ENCODE measurements at places on chromosomes 1 and 21.

- no peak for DNase-seq
These were observed 20.0 kb downstream of the RRP1 start for GRCh38 chr21:43809346-43809799.

DNA sequence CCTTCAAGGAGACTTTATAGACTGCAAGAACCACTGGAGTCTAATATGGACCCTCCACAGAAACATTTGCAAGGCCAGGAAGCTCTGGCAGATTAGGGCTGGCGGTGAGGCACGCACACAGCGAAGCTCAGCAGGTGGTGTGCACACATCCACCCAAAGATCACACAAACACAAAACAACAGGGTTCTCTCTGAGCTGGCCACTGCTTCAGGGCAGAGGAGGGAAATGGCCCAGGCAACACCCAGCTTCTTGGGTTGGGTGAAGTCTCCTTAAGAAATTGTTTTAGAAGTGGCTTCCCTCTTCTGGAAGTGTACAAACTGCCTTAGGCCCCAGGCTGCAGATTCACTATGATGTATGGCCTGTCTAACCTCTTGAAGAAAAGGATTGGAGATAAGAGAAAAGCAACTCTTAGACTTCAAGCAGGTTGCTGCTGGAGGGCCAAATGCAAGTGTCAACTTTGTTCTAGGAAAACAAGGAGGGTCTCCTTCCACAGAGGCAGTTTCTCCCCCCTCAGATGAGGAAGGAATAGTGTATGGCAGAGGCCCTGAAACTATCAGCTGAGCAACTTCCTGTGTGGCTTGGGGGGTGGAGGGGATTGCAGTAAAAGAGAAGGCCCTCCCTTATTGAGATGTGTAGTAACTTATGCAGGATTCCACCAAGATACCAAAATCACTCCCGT, 2.0 kb downstream of the RCSD1 start:
- no peak for DNase-seq

DNA sequence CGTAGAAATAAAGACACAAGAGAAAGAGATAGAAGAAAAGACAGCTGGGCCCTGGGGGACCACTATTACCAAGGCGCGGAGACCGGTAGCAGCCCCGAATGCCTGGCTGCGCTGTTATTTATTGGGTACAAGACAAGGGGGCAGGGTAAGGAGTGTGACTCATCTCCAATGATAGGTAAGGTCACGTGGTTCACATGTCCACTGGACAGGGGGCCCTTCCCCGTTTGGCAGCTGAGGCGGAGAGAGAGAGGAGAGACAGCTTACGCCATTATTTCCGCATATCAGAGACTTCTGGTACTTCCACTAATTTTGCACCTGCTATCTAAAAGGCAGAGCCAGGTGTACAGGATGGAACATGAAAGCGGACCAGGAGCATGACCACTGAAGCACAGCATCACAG, 4.1 kb upstream of the TPRG1L start:
- DNase-seq, result no peak

GRCh38 chr1:154422521-154422920, 17.4 kb downstream of the IL6R start:
- DNase-seq, result no peak

GRCh38 chr1:234276151-234276788, 97.0 kb upstream of the COA6 start:
- DNase-seq, result no peak

GRCh38 chr21:46295996-46296752, 10.0 kb downstream of the YBEY start:
- peak; percentile 16 for DNase-seq

DNA sequence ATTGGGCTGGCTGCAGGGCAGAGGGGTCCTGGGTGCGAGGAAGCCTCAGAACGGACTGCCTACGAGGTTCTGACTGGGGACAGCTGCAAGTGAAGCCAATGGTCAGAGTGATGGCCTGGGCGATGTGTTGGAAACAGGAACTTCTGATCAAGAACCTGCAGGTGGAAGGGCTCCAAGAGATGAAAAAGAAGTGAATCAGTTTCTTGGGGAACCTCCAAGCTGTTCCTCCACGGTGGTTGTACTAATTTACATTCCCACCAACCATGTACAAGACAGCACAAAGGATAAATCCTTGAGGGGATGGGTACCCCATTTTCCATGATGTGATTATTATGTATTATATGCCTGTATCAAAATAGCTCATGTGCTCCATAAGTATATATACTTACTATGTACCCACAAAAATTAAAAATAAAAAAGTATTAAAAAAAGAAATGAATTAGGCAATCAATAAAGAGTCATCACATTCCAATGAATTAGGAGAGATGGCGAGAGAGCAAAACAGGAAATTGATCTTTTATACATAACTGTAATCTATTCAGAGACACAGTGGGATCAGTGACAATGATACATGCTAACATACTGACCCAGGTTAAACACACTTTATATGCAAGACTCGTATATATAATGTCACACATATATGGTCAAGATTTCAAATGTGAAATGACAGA, 58.1 kb downstream of the PTPN14 start:
- no peak for DNase-seq

DNA sequence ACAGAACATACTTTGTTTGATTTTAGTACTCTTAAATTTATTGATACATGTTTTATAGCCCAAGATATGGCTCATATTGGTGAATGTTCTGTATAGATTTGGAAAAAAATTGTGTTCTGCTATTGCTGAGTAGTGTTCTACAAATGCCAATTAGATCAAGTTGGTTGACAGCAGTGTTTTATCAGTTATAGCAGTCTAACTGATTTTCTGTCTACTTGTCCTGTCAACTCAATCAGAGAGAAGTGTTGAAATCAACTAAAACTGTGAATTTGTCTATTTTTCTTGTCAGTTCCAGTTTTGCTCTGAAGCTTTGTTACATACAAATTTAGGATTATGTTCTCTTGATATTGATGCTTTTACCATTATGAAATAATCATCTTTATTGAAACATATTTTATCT, 14.7 kb upstream of the MT1HL1 start:
- DNase-seq, result no peak

- DNase-seq, result no peak
These were observed 28.5 kb downstream of the TEX35 start for GRCh38 chr1:178541379-178541778.

DNA sequence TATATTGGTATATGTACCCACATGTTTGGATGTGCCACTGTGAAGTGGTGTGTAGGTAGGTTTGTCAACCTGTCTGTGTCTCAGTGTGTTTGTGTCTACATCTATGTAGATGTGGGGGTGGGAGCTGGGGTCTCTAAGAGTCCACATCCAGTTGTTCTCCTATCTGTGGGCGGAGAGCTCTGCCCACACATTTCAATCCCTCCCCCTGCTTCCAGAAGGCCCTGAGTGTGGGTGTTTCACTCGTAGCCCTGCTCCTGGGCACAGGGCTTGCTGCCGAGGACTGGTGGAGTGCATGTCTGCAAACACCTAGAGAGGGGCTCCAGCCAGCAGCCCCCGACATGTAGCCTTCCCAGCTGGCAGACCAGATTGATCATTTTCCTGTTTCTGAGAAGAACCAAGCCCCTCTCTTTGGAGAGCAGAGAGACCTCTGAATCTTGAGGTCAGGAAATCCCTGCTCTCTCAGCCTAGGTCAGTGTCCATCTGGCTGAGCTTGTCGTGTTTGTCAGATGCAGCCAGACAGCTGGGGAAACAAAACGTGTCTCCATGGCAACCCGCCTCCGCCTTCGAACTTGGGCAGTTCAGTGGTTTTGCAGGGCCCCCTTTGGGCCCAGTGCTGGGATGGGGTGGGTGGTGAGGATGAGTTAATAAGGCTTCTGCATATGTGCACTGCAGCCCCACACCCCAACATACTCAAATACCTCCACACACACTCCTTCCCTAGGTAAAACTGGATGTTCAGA, 31.2 kb upstream of the SYNC start:
- DNase-seq, result no peak

DNA sequence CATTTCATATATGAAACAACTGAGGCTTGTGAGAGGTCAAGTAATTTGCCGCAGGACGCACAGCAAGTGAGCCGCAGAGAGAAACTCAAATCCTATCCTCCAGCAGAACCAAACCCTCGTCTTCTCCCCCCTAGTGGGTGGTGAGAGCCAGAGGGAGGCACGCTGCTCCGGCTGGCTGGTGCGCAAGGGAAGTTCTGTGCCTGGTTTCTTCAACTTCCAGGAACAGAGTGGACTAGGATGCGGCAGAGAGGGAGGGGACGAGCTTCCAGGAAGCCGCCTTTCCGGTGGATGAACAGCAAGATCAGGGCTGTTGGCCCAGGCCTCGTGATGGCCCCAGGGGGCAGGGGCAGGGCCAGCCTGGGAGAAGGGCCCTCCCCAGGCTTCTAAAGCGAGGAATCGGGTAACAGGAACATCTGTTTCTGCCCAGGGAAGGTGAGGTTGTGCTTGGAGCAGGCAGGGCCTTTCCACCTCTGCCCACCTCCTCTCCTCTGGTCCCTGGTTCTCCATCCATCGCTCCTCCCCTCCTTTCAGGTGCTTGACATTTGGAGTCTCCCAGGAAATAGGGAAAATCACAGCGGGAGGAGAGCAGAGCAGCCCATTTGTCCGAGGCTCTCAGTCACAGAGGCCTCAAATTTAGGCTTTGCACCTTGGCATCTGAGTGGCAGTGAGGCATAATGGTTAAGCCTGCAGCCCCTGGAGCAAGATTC, 16.8 kb upstream of the PDIK1L start:
- DNase-seq, result peak; percentile 27

- DNase-seq, result no peak
These were observed 447.8 kb downstream of the USP25 start for GRCh38 chr21:16177532-16177931.

DNA sequence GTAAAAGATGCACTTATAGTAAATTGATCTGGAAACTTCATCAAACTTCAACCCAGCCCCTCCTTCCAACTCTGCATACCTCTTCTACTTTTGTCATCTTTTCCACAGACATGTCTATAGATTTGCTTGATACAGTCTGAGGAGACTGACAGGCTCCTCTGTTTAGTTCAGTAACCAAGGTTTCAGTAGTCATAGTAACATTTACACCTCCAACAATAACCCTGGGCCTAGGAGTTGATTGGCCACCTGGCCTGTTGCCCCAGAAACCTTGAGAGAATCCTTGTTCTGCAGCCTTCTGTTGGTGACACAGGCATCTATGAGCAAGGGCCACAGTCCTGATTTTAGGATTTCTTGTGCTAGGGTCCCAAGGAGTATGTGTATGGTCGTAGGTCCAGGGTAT, at the start of gene CFAP141:
CFAP141 (minus strand) TSS at position 138 of the 400 bp plus-strand sequence; CDS start at position 112, 26 bp downstream.
- DNase-seq, result no peak

DNA sequence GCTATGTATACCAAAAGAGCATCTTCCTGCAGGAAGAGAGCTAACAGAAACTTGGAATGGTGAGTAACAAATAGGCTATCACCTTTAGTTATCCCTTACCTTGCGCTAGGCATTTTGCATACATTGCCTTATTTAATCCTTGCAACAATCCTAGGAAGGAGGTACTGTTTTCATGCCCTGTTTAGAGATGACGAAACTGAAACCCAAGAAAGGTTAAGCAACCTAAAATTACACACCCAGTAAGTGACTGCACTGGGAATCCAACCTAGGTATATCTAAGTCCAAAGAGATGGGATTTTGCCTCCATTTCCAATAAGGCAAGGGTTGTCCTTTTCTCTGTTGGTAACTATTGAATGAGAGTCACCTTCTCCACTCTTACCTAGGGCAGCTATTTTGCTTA, 144.5 kb downstream of the TM2D1 start:
- DNase-seq, result no peak

DNA sequence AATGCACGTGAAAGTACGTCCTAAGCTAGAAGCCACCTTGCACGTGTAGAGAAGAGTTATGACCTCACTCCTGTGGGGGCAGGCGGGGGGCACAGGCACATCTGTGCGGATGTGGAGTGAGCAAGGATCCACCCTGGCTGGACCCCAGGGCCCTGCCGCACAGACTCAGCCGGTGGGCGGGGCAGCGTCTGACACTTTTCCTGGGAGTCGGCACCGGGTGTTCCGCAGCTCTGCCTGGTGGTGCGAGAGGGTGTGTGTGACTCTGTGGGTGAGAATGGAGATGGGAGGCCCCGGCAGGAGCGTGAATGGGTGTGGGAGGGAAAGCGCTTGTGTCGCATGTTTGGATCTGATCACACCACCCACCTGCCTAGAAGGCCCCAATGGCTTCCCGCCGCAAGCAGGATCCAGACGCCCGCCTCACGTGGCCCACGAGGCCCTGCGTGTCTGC, 29.5 kb downstream of the RAP1GAP start:
- no peak for DNase-seq

DNA sequence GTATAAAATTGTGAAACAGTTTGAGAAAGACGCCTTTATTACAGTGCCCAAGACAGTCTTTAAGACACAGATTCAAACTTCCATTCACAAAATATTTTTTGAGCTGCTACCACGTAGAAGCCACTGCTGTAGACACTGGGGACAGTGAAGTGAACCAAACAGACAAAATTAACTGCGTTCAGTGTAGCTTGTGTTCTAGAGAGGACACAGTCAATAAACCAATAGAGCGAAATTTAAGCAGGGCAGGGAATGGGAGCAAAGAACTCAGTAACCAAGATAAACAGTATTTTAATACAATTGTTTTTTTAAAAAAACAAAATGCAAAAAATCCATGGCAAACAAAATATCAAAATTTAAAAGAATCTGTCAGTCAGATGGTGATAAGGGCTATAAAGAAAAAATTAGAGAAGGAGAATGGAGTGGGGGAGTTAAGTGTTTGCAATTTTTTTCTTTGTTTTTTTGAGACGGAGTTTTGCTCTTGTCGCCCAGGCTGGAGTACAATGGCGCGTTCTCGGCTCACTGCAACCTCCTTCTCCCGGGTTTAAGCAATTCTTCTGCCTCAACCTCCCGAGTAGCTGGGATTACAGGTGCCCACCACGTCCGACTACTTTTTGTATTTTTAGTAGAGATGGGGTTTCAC, 719 bp upstream of the PARS2 start:
- no peak for DNase-seq

GRCh38 chr1:213982289-213982671, 5.5 kb upstream of the PROX1 start:
- DNase-seq, result no peak
